Activated CD4-positive, CD25-positive, alpha-beta regulatory T cell (primary cell): ENCODE measurements at places on chromosomes 16 and 17.

DNA sequence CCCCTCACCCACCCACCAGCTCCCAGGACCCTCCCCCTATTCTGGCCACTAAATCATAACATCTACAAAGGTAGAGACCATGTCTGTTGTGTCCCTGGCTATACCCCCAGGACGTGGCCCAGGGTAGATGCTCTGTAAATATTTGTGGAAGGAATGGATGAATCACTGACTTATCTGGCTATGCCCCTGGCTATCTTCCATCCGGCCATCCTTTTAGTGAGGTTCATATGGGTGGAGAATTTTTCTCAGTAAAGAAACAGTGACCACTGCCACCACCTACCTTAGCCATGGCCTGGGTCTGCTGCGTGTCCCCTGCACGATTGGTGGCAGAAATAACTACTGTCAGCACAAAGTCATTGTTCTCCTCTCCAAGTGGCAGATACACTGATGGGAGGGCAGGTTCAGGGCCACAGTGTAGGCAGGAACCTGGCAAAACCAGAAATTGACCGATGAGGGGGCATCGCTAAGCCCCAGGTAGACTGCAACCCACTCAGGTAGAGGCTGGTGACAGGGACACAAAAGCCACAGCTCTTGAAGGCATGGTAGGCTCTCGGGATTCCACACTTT is 63.1 kb upstream of the BCO1 start:
- no peak for DNase-seq

DNA sequence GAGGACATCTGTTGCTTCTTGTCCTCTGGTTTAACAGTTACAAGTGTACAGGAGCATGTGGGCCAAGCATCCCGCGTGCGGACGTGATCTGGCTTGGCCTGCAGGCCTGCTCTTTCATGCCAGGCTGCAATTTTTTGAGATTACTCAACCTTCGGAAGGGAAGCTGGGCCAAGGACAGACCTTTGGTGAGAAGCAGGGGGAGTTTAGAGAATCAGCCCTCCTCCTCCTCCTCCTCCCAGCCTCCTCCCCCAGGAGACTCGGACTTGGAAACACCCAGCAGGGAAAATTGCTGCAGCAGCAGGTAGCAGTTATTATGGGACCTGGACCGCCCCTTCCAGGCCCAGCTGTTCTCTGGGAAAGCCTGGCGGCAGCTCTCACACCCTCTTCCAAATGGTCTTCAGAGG is 5.1 kb upstream of the KLHL36 start:
- no peak for DNase-seq

- no peak for DNase-seq
These were observed 276.9 kb downstream of the SOX9 start for GRCh38 chr17:72397687-72398086.

DNA sequence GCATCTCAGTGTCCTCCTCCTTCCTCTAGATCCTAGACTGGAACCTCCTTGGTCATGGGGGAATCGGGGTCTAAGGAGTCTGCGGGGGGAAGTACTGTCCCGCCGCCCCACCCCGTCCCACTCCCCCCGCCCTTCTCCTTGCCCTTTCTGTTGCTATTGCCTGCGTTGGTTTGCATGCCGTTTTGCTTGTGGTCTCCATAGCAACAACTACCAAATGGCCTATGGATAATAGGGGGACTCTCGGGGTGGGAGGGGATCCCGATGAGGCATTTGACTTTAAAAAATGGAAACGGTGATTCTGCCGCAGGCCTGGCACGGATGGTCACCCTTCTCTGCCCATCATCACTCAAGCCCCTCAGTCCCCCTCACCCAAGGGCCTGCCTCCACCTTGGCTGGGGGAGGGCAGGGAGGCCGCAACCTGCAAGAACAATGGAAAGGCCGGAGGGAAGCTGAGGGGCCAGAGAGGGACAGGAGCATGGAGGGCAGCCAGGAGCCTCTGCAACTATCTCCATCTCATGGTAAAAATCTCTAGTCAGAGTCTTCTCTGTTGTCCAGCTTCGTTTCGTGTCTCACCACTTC is 231.4 kb upstream of the TNRC6C start:
- DNase-seq, result no peak

DNA sequence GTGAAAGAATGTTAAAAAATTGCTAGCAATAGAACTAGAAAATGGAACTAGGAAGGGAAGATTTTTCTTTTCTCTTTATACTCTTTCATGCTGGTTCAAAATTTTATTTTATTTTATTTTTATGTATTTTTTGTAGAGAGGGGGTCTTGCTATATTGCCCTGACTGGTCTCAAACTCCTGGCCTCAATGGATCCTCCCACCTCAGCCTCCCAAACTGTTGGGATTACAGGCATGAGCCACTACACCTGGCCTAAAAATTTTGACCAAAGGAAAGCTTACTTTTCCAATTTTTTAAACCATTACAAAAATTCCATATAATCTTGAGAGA is 10.0 kb upstream of the TERF2 start:
- no peak for DNase-seq

- no peak for DNase-seq
These were observed 28.5 kb upstream of the TNRC6C start for GRCh38 chr17:77929871-77930436.

DNA sequence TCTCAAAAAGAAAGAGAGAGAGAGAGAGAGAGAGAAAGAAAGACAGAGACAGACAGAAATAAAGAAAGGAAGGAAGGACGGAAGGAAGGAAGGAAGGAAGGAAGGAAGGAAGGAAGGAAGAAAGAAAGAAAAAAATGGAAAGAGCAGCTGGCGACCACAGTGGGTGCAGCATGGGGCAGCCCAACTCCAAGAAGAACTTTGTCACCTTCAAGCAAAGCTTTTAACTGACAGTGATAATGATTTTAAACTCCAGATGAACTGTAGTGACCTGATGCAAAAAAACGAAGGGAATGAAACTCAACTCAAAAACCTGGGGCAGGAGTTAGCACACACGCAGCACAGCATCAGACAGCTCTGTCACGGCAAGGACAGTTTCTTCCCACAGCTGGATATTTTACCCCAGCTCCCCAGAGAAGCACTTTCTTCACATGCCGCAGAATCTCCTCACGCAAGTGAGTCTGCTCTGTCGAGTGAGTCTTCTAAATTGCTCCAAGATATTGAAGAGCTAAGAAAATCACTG is 5.0 kb upstream of the ARHGAP17 start:
- DNase-seq, result no peak

GRCh38 chr16:85986931-85987749 is 88.2 kb downstream of the IRF8 start:
- DNase-seq, result no peak

DNA sequence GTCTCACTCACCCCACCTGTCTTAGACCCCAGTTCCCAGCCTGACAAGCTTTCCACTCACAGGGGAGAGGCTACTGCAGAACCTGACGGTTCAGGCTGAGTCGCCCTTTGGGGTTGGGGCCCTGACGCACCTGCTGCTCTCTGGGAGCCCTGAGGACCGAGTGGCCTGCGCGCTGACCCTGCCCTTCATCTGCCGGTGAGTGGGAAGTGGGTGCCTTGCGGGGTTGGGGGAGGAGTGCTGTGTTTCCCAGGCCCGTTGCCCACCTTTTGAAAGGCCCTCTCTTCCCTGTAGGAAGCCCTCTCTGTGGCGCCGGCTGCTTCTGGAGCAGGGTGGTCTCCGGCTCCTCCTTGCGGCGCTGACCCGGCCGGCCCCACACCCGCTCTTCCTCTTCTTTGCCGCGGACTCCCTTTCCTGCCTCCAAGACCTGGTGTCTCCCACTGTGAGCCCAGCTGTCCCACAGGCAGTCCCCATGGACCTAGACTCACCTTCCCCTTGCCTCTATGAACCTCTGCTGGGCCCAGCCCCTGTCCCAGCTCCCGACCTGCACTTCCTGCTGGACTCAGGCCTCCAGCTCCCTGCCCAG is 6.1 kb upstream of the TGFB1I1 start:
- DNase-seq, result no peak

GRCh38 chr16:49556606-49557446 is 183.2 kb downstream of the C16orf78 start:
- DNase-seq, result no peak

DNA sequence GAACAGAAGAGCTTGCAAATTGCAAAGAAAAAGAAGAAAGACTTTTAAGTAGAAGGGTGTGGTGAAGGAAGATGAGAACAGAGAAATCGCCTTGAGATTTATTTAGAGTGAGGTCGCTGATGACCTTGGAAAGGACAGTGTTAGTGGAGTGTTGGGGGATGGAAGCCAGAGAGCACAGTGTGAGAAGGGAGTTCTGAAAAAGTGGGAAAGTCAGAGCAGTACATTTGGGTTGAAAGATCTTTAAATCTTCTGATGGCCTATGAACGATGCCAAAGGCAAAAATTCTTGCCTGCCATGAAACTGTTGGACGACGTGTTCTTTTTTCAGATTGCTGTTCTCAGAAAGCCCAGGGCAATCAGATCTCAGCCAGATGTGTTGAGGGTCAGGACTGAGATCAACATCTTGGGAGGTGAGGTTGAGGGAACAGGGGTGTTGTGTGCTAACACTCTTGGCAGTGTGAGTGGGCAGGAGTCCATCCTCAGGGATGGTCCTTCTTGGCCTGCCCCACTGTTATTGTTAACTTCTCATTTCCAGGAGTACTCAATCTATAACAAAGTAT is 330.1 kb downstream of the MAP2K6 start:
- no peak for DNase-seq

GRCh38 chr16:28298511-28298878 is 6.2 kb downstream of the SBK1 start:
- no peak for DNase-seq

DNA sequence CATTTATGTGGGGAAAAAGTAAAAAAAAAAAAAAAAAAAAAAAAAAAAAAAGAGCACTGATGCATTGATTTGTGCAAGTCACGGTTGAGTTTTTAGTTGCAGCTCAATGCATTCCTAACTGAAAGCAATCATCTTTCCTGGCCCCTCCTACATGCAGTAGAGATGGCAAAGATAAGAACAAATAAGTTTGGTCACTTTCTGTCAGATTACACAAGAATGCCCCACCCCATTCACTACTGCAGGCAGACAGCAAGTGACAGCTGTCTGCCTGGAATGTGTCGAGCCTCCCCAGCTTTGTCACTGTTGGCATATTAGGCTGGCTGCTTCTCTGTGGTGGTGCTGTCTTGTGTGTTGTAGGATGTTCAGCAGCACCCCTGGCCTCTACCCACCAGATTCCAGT is 243.5 kb downstream of the FOXL1 start:
- no peak for DNase-seq

DNA sequence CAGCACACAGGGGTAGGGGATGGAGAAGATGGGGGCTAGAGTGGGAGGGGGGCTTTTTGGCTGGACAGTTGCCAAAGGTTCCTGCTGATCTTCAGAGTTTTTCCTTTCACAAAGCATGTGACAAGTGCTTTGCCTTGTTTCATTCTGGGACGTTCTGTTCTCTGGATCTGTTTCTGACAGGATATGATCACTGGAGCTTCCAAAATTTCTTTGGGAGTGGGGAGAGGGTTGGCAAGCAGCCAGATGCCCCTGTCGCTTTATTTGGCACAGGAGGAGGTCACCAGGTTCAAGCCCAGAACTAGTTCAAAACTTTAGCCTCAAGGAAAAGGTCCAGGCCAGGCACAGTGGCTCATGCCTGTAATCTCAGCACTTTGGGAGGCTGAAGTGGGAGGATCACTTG is 68.5 kb upstream of the TBX2 start:
- no peak for DNase-seq

DNA sequence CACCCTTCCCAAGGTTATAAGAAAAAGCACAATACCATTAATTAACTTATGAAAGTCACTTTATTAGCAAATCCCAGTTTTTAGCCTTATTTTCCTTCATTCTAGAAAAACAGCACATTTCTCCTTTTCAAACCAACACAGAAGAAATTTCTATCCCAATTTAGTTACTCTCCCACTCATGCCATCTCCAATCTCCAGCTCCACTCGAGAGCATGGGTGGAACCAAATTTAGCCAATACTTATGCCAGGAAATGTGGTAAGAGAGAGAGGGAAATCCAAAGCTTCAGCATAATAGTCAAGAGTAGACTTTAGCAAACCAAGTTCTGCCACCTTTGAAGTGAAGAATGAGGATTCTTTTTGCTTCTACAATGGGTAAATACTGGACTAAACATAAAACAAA is 288.8 kb downstream of the KIF2B start:
- DNase-seq, result no peak

DNA sequence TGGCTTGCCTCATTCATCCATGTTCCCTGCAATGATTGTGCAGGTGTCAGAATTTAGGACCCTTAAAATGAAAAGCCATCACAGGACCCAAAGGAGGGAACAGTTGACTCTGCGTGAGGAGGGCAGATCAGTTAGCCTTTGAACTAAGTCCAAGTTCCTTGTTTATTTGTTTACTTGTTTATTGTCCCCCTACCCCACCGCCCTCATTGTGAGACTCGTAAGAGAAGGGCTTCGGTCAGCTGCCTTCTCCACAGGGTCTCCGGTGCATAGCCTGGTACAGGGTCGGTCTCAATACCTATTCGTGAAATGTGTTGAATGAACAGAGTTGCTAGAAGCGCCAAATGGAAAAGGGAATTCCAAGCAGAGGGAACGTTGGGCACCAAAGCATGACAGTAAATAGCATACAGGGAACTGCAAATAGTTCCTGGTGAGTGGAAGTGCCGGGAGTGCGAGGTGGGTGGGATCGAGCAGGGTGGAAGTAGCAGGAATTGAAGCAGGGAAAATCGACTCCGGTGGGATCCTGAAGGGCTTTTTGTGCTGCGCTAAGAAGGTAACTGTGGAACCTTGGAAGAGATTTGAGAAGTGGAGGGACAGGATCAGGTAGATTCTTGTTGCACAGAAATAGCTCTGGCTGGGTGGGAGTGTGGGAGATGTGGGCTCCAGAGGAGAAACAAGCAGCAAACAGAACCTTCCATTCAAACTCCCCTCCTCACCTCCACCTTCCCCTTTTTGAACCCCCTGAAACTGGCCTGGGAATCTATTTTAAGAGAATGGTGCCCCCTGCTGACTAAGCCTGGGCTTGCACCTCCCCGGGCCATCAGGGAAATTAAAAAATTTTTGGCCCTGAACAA is 12.7 kb downstream of the SLC35B1 start:
- DNase-seq, result peak; percentile 40

DNA sequence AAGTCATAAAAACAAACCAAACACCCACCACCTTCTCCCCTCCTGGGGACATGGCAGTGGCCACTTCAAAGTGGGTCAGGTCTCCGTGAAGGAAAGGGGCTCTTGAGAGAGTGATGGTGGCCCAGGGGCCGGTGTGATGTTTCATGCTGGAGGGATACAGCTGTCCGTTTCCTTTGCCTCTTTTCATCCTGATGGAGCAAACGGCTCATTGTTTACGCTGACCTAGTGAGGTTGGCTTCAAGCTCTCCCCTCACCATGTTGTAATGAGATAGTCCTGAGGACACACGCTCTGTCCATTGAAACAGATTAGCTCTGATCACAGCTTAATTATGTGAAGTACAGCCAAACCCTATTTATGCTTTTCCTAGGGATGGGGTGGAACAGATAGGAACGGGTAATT is 34.2 kb downstream of the CDH13 start:
- no peak for DNase-seq

- DNase-seq, result no peak
These were observed 577 bp downstream of the TTC19 start for GRCh38 chr17:15999974-16000827.

- no peak for DNase-seq
These were observed 19.8 kb upstream of the ANKRD40CL start for GRCh38 chr17:50787106-50787505.

GRCh38 chr17:65190467-65191097 is 53.4 kb downstream of the RGS9 start:
- DNase-seq, result no peak

GRCh38 chr17:48500435-48501426 is 30.1 kb downstream of the HOXB1 start:
- DNase-seq, result no peak
